ENCODE measurements at places on chromosomes 2 and 18.

- no peak for DNase-seq
Measured at GRCh38 chr2:45923701-45924100, 272.2 kb downstream of the PRKCE start.

DNA sequence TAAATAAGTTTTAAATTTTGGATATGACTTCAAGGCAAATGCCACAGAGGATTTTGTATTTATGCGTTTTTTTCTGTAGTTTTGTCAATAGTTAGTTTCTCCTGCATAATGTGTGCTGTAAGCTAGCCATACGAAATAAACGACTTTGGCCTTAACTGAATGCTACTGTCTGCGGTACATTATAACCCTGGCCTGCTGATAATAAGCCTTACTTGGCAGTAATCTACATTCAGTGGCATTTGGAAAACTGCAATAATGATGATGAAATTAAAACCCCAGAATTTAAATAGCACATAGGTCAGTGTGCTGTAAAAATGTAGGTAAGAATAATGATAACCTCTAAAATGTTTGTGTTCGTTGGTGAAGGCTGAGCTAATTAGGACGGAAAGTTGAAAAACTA is 88.8 kb downstream of the LRP1B start:
- no peak for DNase-seq

- DNase-seq, result no peak
Measured at GRCh38 chr2:55958756-55959155, 35.2 kb upstream of the EFEMP1 start.

GRCh38 chr2:102304711-102305611 is 6.4 kb upstream of the IL1RL1 start:
- DNase-seq, result peak; percentile 61

DNA sequence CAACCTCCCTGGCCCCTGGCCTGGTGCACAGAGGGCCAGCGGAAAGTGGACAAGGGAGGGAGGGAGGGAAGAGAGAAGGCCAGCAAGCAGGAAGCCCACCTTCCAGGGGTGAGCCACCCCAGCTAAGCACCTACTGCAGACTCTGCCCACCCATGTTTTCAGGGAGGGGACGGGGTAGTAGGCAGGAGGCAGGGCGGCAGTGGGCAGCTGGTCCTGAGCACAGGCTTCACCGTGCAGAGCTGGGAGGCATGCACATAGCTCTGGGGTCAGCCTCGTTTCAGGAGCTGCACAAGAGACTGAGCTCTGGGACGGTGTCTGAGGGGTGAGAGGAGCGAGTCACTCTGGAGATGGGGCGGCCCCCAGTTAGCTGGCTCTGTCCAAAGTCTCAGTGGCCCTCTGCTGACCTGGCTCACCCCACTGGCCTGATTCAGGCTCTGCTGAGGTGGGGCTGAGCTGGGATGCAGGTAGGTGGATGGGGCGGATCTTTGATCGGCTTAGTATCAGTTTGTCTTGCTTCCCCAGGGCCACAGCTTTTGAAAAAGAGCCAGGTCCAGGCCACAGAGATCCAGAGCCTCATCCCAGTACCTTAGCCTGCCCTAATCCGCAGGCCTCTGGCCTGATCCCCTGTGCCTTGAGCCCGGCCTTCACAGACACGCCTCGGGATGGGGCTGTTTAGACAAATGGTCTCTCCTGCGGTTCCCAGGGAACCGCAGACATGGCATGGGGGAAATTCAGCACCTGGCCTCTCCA is 3.7 kb downstream of the NMUR1 start:
- no peak for DNase-seq

DNA sequence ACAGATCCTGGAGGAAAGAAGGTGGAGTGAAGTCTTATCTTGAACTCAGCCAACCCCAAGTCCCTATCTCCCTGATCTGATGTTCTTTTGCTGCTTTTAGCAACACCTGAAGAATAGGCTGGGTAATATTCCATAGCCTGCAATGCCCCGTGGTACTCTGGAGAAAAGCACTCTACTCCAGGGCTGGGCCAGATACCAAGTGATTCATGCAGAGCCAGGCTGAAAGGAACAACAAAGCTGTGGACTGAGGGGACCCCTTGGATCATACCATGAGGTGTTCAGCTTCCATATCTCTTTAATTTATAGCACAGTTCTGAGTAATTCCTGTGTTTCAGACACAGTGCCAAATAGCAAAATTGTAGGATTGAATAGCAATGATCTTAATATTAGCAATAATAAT is 130.6 kb downstream of the NXPH2 start:
- no peak for DNase-seq

- no peak for DNase-seq
Measured at GRCh38 chr18:2905854-2906703, 59.3 kb downstream of the EMILIN2 start.

- no peak for DNase-seq
Measured at GRCh38 chr2:52292801-52293200, 1260.9 kb upstream of the NRXN1 start.
